ENCODE measurements at places on chromosomes 1 and 21. TPM values are rescaled to one million over a fixed set of nuclear protein-coding genes. Genes with fewer than 3 reads are reported as not detected.

DNA sequence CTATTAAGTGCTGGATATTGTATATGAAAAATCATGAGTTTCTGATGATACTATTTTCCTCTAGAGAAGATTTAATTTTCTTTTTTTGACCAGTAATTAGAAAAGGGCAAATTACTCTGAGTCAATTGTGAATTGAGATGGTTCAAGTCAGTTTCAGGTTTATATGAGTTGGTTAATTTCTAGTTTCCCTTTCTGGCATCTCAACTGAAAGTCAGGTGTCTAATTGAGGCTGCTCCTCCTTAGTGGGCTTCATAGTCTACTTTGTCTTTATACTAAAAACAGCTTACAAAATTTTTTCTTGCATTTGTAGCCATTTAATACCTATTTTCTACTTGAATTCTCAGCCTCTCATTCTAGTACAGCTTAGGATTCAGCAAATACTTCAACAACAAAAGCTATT, 387.3 kb downstream of the RPS6KC1 start:
- H3K4me3 ChIP-seq, result no peak overlapping the region
- H3K4me1 ChIP-seq, result peaks cover 2% of the 10 kb centered on the region
- H3K27ac ChIP-seq, result no peak overlapping the region
- H3K36me3 ChIP-seq, result no peaks in the 10 kb centered on the region
- no peak for DNase-seq

DNA sequence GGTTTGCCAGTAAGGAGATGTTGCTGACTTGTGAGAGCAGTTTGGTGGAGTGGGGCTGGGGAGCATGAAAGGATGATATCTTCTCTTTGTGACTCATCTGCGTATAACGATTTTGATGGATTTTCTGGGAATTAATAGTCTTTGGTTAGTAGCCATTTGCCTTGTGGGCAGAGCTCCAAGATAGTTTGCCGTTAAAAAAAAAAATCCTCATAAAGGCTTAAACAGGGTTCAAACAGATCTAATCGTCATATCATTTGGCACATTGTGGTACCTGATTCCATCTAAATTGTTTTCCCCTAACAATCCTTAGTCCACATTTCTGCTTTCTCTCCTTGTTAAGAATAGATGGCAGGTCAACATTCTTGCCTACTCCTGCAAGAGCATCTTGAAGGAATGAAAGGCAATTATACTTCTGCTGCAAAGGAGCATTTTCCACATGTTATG, 168.0 kb downstream of the PPP1R12B start:
- H3K36me3 ChIP-seq, result peaks cover 5% of the 10 kb centered on the region
- DNase-seq, result no peak
- no peak overlapping the region for H3K4me3 ChIP-seq
- H3K27me3 ChIP-seq, result no peaks in the 10 kb centered on the region
- peaks cover 2% of the 10 kb centered on the region for H3K4me1 ChIP-seq

- DNase-seq, result no peak
- no peak overlapping the region for H3K27ac ChIP-seq
- no peaks in the 10 kb centered on the region for H3K36me3 ChIP-seq
- no peaks in the 10 kb centered on the region for H3K27me3 ChIP-seq
- H3K4me1 ChIP-seq, result peaks cover 7% of the 10 kb centered on the region
- H3K4me3 ChIP-seq, result no peak overlapping the region
These were observed 445.5 kb downstream of the PTPRC start for GRCh38 chr1:199084293-199084692.

DNA sequence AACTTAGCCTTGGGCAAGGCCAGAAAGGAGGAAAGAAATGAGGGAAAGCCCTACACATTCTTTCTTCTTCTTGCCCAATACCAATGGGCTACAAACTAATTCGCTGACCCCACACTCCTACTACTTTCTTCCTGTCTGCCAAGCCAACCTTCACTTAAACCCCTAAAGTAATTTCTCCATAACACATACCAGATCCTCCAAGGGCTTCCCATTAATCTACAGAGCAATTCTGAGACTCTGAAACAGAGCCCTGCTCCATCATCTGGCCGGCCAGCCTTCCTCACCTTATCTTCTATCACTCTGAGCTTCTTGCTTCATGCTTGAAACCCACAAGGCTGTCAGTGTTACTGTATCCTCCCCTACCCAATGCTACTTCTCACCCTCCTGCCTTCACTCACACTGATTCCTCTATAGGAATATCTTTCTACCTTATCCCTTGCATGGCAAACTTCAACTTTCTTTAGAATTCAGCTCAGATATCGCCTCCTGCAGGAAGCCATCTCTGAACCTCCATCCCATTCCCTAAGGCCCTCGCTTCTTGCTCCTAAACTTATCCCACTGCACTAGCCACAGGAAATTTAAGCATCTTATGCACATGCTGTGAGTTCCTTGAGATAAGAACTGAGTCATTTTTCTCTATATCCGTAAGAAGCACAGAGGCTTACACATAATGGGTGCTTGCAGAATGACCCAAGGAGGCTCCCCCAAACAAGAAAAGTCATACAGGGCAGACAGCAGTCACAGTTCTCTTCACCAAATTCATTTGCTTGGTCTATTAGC, 81.9 kb downstream of the JAK1 start:
- peaks cover 4% of the 10 kb centered on the region for H3K4me1 ChIP-seq
- no peak for DNase-seq
- H3K27me3 ChIP-seq, result no peaks in the 10 kb centered on the region
- no peak overlapping the region for H3K27ac ChIP-seq
- no peak overlapping the region for H3K4me3 ChIP-seq
- peaks cover 2% of the 10 kb centered on the region for H3K36me3 ChIP-seq

DNA sequence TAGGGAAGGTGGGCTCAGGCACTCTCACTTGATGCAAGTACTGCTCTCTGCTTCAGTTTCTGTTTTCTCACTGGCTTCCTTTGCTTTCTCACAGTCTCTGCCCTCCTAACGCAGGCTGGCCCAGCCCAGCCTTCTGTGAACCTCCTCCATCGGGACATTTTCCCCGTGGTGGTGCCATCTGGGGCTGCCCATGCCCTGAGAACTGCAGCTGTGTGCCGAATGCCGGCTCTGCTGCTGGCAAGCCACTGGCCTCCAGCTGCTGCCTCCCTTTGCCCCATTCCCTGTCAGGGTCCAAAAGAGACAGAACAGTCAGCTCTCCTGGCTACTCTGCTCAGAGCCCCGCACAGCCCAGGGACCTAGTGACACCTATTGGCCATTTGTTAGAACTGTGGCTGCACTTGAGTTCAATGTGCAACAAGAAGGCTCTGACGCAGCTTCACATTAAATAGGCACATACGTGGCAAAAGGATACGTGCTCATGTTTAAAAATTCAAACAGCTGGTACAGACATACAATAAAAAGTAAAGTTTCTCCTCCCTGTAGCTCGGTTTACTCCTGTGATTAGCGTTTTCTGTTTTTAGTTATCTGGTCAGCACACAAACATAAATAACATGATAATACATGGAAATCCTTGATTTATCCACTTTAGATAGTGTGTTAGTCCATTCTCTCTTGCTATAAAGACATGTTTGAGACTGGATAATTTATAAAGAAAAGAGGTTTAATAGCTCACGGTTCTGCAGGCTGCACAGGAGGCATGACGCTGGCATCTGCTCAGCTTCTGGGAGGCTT, 46.6 kb downstream of the FCRL5 start:
- H3K4me3 ChIP-seq, result no peak overlapping the region
- DNase-seq, result peak; percentile 47
- no peaks in the 10 kb centered on the region for H3K4me1 ChIP-seq
- peaks cover 12% of the 10 kb centered on the region for H3K27me3 ChIP-seq

- H3K4me3 ChIP-seq, result peak overlapping the region; percentile 29
- DNase-seq, result no peak
- H3K27me3 ChIP-seq, result peaks cover 81% of the 10 kb centered on the region
- peaks cover 4% of the 10 kb centered on the region for H3K4me1 ChIP-seq
- no peak overlapping the region for H3K27ac ChIP-seq
- no peaks in the 10 kb centered on the region for H3K36me3 ChIP-seq
These were observed 1.5 kb downstream of the GRIK3 start for GRCh38 chr1:37032660-37033354.

- H3K27me3 ChIP-seq, result no peaks in the 10 kb centered on the region
- H3K36me3 ChIP-seq, result peaks cover 54% of the 10 kb centered on the region
- no peak for DNase-seq
- no peaks in the 10 kb centered on the region for H3K4me1 ChIP-seq
These were observed 16.4 kb upstream of the F13B start for GRCh38 chr1:197083474-197083873.

GRCh38 chr21:33650929-33651509, 8.7 kb downstream of the ITSN1 start:
- no peaks in the 10 kb centered on the region for H3K27me3 ChIP-seq
- H3K27ac ChIP-seq, result peak overlapping the region; percentile 91
- peak overlapping the region; percentile 1 for H3K4me3 ChIP-seq
- DNase-seq, result no peak
- peaks cover 53% of the 10 kb centered on the region for H3K4me1 ChIP-seq
- H3K36me3 ChIP-seq, result peaks cover 11% of the 10 kb centered on the region

- no peaks in the 10 kb centered on the region for H3K4me1 ChIP-seq
- no peak overlapping the region for H3K4me3 ChIP-seq
- no peaks in the 10 kb centered on the region for H3K27me3 ChIP-seq
- H3K36me3 ChIP-seq, result peaks cover 9% of the 10 kb centered on the region
These were observed 9.2 kb downstream of the AGMAT start for GRCh38 chr1:15575549-15576150.

GRCh38 chr1:30111431-30111830, 612.0 kb downstream of the MATN1 start:
- no peak overlapping the region for H3K4me3 ChIP-seq
- H3K4me1 ChIP-seq, result peaks cover 2% of the 10 kb centered on the region
- DNase-seq, result peak; percentile 43

DNA sequence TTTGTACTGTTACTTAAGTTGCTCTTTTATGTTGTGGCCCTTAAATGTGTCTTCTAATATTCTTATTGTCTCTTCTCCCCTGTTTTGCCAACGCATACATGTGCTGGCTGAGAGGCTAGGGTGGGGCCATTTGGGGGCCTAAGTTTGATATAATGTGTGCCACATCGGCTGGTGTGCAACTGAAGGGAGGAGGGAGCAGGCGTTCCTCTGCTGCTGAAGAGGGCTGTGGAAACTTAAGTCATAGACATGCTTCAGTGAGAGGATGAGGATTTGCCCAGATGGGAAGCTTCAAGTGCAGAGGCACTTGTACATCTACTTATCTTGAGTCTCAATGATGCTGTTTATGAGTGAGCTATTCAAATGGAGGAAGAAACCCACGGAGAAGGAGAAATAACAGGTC, 630.6 kb downstream of the LMO4 start:
- H3K27me3 ChIP-seq, result peaks cover 7% of the 10 kb centered on the region
- no peak overlapping the region for H3K27ac ChIP-seq
- H3K4me3 ChIP-seq, result no peak overlapping the region
- H3K36me3 ChIP-seq, result no peaks in the 10 kb centered on the region
- H3K4me1 ChIP-seq, result peaks cover 8% of the 10 kb centered on the region

GRCh38 chr1:207933205-207933800, 22.4 kb upstream of the CD34 start:
- H3K4me3 ChIP-seq, result no peak overlapping the region
- H3K27ac ChIP-seq, result no peak overlapping the region
- no peaks in the 10 kb centered on the region for H3K4me1 ChIP-seq
- no peak for DNase-seq
- H3K27me3 ChIP-seq, result no peaks in the 10 kb centered on the region
- H3K36me3 ChIP-seq, result peaks cover 2% of the 10 kb centered on the region

DNA sequence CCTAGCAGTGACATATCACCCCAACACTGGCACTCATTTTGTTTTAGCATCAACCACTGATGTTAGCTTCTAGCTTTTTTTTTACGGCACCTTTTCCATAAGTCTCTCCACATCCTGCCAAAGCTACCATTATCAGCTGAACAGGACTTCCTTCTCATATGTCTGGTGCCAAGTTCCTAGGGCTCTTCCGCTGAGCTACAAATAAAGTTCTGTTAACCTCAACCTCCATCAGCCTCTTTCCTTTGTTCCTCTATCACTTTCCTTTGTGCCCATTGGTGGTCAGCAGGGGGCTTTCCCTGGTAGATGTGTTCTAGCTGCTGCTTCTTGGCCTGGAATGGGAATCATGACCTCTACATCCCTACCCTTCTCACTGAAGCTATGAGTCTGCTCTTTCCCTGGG, 163.8 kb downstream of the FAF1 start:
- DNase-seq, result no peak
- no peaks in the 10 kb centered on the region for H3K27me3 ChIP-seq
- no peaks in the 10 kb centered on the region for H3K4me1 ChIP-seq
- peak overlapping the region; percentile 14 for H3K27ac ChIP-seq
- H3K4me3 ChIP-seq, result no peak overlapping the region

- peaks cover 9% of the 10 kb centered on the region for H3K27me3 ChIP-seq
- DNase-seq, result no peak
- no peak overlapping the region for H3K4me3 ChIP-seq
- no peaks in the 10 kb centered on the region for H3K4me1 ChIP-seq
These were observed 37.5 kb upstream of the TTC22 start for GRCh38 chr1:54838565-54839180.

CD84 gene
- total RNA-seq, result not detected

LCE2B gene
- not detected for total RNA-seq

URB2 gene
- 16.2 TPM for total RNA-seq

MYBPHL gene
- not detected for total RNA-seq

LIPI gene
- not detected for total RNA-seq

TDRD10 gene
- not detected for total RNA-seq

OLFML2B gene
- 1.8 TPM for total RNA-seq

Measured in progenitor cell of endocrine pancreas (in vitro differentiated cells).